Inflammatory macrophage treated with lipopolysaccharide for 4 hours (primary cell): ENCODE measurements at places on chromosomes 1 and 21.

DNA sequence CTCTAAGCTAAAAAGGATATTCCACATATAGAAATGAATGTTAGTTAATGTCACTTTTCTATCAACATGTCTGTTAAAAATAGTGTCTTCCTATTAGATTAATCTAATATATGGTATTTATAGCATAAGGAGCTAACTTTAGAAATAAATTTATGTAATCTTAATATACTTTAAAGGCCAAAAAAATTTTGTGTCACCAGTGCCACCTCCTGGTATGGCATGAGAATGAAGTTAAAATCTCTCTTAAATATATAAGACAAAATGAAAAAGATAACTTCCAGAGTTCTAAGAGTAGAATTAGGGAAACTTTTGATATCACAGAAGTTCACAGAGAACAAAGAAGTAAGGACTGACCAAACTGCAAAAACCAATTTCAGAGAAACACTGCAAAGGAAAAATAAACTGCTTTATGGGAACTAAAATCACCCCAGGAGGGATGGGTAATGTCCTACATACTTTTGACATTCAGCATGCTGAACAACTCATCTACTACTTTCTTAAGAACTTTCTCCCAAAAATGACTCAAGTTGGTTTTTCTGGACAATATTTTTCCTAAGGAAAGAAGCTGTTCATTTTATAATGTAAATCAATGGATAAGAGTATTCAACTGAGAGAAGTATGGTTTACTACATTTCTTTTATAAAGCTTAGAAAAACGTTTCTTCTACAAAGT, 82.8 kb downstream of the TRIM33 start:
- DNase-seq = peak; percentile 26

DNA sequence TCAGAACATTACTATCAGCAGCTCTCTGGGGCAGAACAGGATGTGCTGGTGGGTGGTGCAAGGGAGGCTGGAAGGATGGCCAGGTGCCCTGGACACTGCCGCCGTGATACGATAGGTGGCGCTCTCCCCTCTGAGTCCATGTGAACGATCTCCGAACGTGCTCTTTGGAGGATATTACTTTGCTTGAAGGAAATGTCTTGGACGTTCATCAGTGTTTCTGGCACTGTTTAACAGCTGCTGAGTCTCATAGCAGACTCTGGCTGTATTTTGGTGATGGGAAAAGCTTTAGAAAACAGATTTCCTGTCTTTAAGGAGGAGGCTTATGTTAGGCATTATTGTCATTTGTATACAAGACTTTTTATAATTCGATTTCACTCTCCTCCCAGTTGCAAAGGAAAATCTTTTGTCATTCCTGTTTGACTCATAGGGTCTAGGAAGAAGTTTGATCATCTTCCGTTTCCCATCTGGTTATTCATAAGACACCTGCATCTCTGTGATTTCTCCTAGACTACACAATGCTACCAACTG, 386.2 kb upstream of the ADGRL2 start:
- DNase-seq = peak; percentile 18

DNA sequence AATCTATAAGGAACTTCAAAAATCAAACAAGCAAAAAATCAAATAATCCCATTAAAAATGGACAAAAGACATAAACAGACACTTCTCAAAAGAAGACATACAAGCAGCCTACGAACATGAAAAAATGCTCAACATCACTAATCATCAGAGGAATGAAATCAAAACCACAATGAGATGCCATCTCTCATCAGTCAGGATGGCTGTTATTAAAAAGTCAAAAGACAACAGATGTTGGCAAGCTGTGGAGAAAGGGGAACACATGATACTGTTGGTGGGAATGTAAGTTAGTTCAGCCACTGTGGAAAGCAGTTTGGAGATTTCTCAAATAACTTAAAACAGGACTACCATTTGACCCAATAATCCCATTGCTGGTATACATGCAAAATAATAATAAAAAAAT, 226.4 kb downstream of the S1PR1 start:
- no peak for DNase-seq

DNA sequence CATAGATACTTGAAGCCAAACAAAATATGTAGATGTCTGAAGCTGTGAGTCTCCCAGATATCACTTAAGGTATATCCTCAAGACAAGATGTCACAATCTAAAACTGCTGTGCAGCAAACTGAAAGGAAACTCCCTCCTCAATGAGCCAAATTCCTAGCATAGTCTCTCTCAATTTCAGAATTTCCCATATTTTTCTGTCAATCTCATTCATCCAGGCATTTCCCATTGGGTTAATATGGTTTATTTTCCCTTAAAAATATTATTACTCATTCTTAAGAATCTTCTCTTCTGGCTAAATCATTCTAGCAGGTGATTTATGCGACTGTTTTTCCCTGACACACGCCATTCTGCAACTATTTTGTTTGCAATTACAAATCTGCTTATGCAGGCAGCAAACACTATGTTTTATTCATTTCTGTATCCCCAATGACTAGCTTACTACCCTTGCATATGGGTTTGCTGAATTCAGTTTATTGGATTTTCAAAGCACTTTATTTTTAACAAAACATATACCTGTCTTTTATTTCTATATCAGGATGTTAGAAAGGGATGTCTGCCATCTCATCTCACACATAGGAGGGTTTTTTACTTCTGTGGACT, 69.9 kb downstream of the TNFSF4 start:
- no peak for DNase-seq

DNA sequence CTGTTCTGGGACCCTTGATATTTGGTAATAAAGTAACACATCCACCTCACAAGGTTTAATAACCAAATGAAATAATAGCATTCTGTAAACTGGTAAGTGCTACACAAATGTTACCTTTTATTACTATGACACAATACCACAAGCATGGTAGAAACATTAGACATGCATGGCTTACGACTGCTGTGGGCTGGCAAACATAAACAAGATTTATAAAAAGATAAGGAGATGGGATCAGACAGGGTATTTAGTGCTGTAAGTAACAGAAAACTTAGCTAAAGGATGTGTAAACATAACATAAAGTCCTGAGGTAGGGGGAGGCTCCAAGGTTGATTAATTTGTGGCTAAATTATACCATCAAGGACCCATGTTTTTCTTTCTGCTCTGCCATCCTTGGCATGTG, 212.6 kb downstream of the BARHL2 start:
- no peak for DNase-seq

- DNase-seq = no peak
These were observed 794.4 kb upstream of the TMPRSS15 start for GRCh38 chr21:19197950-19198349.
